ENCODE measurements at places on chromosomes 3 and 15. TPM values are rescaled to one million over a fixed set of nuclear protein-coding genes. Genes with fewer than 3 reads are reported as not detected.

GRCh38 chr3:172148702-172149565, 109.6 kb downstream of the FNDC3B start:
- H3K27me3 ChIP-seq = no peaks in the 10 kb centered on the region
- H3K36me3 ChIP-seq = no peaks in the 10 kb centered on the region
- DNase-seq = no peak
- H3K4me3 ChIP-seq = no peak overlapping the region
- peaks cover 32% of the 10 kb centered on the region for H3K4me1 ChIP-seq
- H3K27ac ChIP-seq = no peak overlapping the region

DNA sequence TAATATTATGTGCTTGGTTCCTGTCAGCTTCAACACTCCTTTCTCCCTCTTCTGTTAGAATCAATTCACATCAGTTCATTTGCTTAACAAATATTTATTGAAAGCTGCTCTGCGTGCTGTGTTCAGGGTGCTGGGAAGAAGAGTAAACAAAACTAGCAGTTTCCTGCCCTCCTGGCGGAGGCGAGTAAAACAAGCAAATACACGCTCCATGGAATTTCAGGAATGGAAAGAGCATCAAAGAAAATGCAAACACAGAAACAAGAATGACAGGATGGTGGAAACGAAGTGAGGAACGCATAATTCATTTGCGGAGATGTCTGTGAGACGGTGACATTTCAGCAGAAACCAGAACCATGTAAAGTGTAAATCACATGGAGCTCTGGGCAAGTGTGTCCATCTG, 49.4 kb upstream of the SPTSSB start:
- no peak overlapping the region for H3K27ac ChIP-seq
- peaks cover 3% of the 10 kb centered on the region for H3K27me3 ChIP-seq

PTPRG gene
- total RNA-seq = not detected

ERC2 gene
- not detected for total RNA-seq

LDHAL6B gene
- not detected for total RNA-seq

- peaks cover 4% of the 10 kb centered on the region for H3K4me1 ChIP-seq
- no peaks in the 10 kb centered on the region for H3K36me3 ChIP-seq
- H3K27me3 ChIP-seq = no peaks in the 10 kb centered on the region
- H3K27ac ChIP-seq = no peak overlapping the region
- no peak for DNase-seq
Measured at GRCh38 chr3:131716007-131716406, 213.2 kb upstream of the MRPL3 start.

SAXO2 gene
- 13.9 TPM for total RNA-seq

GRCh38 chr3:10247679-10248183, 528 bp upstream of the TATDN2 start:
- peaks cover 59% of the 10 kb centered on the region for H3K36me3 ChIP-seq
- H3K4me3 ChIP-seq = peak overlapping the region; percentile 69
- no peak for DNase-seq
- H3K27me3 ChIP-seq = no peaks in the 10 kb centered on the region

ZNF80 gene
- total RNA-seq = 0.10 TPM

GRCh38 chr3:196518966-196519717, 4.0 kb upstream of the SMCO1 start:
- peaks cover 5% of the 10 kb centered on the region for H3K36me3 ChIP-seq
- H3K27ac ChIP-seq = no peak overlapping the region
- H3K4me1 ChIP-seq = no peaks in the 10 kb centered on the region
- no peak overlapping the region for H3K4me3 ChIP-seq
- peaks cover 3% of the 10 kb centered on the region for H3K27me3 ChIP-seq

EXD1 gene
- not detected for total RNA-seq

GRCh38 chr15:69303337-69304181, 4.8 kb downstream of the PAQR5 start:
- H3K27me3 ChIP-seq = peaks cover 25% of the 10 kb centered on the region
- H3K4me3 ChIP-seq = no peak overlapping the region
- no peak for DNase-seq

GRCh38 chr3:122111974-122112373, 56.8 kb downstream of the CD86 start:
- H3K36me3 ChIP-seq = no peaks in the 10 kb centered on the region
- H3K4me3 ChIP-seq = no peak overlapping the region
- peaks cover 13% of the 10 kb centered on the region for H3K27me3 ChIP-seq
- H3K4me1 ChIP-seq = no peaks in the 10 kb centered on the region
- DNase-seq = no peak

ITPKA gene
- total RNA-seq = not detected

DNA sequence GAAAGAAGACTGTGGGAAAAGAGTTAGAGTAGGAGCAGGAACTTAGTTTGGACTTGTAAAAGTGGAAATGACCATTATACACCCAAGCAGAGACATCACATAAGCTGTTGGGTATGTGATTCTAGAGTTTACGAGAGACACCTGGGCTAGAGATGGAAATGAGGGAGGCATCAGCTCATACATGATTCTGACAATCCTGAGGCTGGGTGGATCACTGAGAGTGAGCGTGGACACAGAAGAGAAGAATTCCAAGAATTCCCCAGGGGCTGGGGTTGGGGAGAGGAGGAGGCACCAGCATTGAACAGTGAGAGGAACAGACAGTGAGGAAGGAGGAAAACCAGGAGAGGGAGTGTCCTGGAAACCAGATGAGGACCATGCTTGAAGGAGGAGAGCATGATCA, 113.5 kb downstream of the KCNAB1 start:
- no peak overlapping the region for H3K4me3 ChIP-seq
- no peaks in the 10 kb centered on the region for H3K36me3 ChIP-seq
- no peaks in the 10 kb centered on the region for H3K4me1 ChIP-seq
- peaks cover 15% of the 10 kb centered on the region for H3K27me3 ChIP-seq
- no peak overlapping the region for H3K27ac ChIP-seq

DNA sequence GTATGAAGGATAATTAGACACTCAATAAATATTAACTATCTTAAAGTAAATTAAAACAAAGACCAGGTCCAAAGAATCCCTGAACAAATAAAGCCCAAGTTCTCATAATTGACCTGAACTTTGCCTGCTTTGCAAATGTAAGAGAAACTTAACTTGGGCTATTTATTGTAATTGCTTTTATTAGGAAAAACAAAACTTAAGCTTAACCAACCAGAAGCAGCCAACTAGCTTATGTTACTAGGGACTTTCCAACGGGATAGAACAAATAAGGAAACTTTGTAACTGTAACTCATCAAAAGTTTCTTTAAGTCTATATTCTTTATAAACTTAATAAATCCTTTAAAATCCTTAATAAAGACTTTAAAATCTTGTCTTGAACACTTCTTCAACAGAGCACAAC, 48.4 kb downstream of the C3orf38 start:
- DNase-seq = no peak
- H3K4me1 ChIP-seq = peaks cover 5% of the 10 kb centered on the region
- H3K27me3 ChIP-seq = peaks cover 9% of the 10 kb centered on the region
- H3K36me3 ChIP-seq = no peaks in the 10 kb centered on the region
- no peak overlapping the region for H3K27ac ChIP-seq

RHCG gene
- not detected for total RNA-seq

DNA sequence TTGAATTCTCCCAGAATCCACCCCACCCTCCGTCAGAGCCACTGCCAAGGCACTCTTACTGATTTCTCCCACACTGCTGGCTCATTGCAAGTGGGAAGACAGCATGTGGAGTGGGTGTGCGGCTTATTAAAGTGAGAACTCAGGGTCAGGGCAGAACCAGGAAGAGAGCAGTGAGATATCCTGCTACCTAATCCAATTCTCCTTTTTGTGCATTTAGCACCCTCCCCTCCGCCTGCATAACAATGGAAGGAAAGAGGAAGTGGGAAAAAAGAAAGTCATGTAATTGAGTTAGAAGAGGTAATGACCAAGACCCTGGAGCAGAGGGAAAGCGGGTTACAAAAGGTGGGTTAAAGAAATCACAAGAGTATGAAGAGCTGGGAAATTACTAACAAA, 27.8 kb upstream of the PIK3CB start:
- no peaks in the 10 kb centered on the region for H3K27me3 ChIP-seq
- no peaks in the 10 kb centered on the region for H3K36me3 ChIP-seq
- no peak overlapping the region for H3K27ac ChIP-seq

GRCh38 chr15:63338170-63338569, 43.5 kb downstream of the CA12 start:
- DNase-seq = no peak
- H3K27ac ChIP-seq = no peak overlapping the region
- H3K27me3 ChIP-seq = peaks cover 3% of the 10 kb centered on the region
- no peaks in the 10 kb centered on the region for H3K4me1 ChIP-seq
- no peak overlapping the region for H3K4me3 ChIP-seq

DAZL gene
- total RNA-seq = not detected

IL20RB gene
- total RNA-seq = 1.2 TPM

- H3K27me3 ChIP-seq = peaks cover 6% of the 10 kb centered on the region
- no peaks in the 10 kb centered on the region for H3K36me3 ChIP-seq
- no peaks in the 10 kb centered on the region for H3K4me1 ChIP-seq
- DNase-seq = no peak
- H3K27ac ChIP-seq = no peak overlapping the region
Measured at GRCh38 chr15:74274470-74275038, 38.4 kb downstream of the CCDC33 start.

GABRB3 gene
- not detected for total RNA-seq

GRCh38 chr15:89593018-89593417, 17.7 kb downstream of the TICRR start:
- no peak overlapping the region for H3K27ac ChIP-seq
- H3K4me3 ChIP-seq = no peak overlapping the region
- DNase-seq = no peak
- no peaks in the 10 kb centered on the region for H3K27me3 ChIP-seq
- peaks cover 50% of the 10 kb centered on the region for H3K36me3 ChIP-seq

- H3K27me3 ChIP-seq = no peaks in the 10 kb centered on the region
- H3K27ac ChIP-seq = no peak overlapping the region
- no peaks in the 10 kb centered on the region for H3K36me3 ChIP-seq
- DNase-seq = no peak
- no peaks in the 10 kb centered on the region for H3K4me1 ChIP-seq
Measured at GRCh38 chr3:132874701-132875100, 152.5 kb upstream of the NPHP3 start.

DNAH1 gene
- total RNA-seq = 25.2 TPM

GRCh38 chr15:100334905-100335304, 6.9 kb downstream of the ADAMTS17 start:
- no peak overlapping the region for H3K27ac ChIP-seq
- no peak for DNase-seq
- no peak overlapping the region for H3K4me3 ChIP-seq
- H3K36me3 ChIP-seq = no peaks in the 10 kb centered on the region
- H3K27me3 ChIP-seq = peaks cover 5% of the 10 kb centered on the region
- peaks cover 70% of the 10 kb centered on the region for H3K4me1 ChIP-seq

DNA sequence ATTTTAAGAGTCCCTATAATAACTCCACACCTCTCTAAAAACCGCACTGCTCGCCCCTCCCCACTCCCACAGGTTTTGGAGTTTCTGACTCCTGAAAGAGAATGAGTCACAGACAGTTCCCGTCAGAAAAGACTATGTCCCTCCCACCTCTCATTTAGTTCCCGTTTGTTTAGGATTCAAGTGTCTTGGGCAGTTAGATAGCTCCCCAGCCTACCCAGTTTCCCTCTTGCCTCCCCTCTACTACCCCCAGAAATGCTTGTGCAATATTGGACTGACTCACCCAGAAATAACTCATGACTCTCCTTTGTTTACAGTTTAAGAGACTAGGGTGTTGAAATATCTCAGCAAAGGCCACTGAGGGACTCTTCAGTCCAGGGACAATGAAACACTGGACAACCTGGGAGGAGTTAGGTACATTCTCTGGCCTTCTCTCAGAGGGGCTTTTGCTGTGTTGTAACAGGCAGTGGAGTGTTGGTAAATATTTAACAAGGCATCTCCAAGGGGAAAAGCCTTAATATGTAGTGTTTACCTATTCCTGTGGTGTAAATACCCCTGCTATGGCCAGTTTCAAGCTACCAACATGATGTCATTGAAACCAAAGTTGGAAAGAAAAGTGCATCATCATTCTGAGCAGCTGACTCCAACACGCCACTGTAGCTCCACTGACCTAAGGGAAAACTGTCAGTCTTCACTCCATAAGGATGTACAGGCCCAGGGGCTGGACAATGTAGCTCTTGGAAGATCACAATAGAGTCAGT, 96.1 kb upstream of the CHD2 start:
- no peaks in the 10 kb centered on the region for H3K27me3 ChIP-seq
- no peak overlapping the region for H3K4me3 ChIP-seq
- peak; percentile 28 for DNase-seq
- peaks cover 17% of the 10 kb centered on the region for H3K36me3 ChIP-seq
- H3K4me1 ChIP-seq = peaks cover 44% of the 10 kb centered on the region
- H3K27ac ChIP-seq = peak overlapping the region; percentile 52

DNA sequence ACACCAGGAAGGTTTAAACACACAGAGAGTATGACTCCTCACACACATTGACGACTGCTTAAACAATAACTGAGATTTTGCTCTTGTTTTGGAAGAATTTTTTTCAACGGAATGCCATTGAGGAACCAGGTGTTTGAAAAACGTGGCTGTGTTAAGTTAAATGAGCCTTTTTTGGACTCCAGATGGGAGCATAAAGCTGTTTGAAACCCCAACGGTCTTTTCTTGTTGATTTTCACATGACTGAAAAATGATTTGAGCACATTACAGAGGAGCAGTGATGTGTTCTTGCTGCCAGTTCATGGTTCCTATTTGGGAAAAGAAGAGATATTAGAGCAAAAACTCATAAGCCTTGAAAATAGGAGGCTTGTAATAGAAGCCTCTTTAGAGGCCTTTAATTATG, 97.8 kb upstream of the SELENOK start:
- no peaks in the 10 kb centered on the region for H3K36me3 ChIP-seq
- no peak overlapping the region for H3K4me3 ChIP-seq
- no peak overlapping the region for H3K27ac ChIP-seq
- H3K27me3 ChIP-seq = no peaks in the 10 kb centered on the region

DNA sequence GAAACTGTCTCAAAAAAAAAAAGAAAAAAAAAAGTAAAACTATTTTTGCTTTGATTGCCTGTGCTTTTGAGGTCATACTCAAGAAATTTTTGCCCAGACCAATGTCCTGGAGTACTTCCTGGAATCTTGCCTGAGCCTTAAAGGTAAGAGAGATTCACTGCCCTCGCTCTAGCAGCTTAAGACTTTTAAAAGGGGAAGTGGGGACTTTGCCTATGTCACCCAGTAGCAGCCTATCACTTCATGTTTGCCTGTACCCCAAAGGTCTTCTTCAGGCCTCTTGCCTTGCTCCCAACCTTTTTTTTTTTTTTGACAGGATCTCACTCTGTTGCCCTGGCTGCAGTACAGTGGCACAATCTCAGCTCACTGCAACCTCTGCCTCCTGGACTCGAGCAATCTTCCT, 18.9 kb upstream of the GOLGB1 start:
- H3K27me3 ChIP-seq = no peaks in the 10 kb centered on the region
- no peaks in the 10 kb centered on the region for H3K4me1 ChIP-seq
- H3K36me3 ChIP-seq = peaks cover 36% of the 10 kb centered on the region
- H3K4me3 ChIP-seq = no peak overlapping the region
- no peak overlapping the region for H3K27ac ChIP-seq
- DNase-seq = no peak

Data from activated CD4-positive, alpha-beta T cell treated with anti-CD3 and anti-CD28 coated beads, Interleukin-2, amount 10 ng/mL, durations not matched to agents 7 days and 5 days (primary cell).